ENCODE measurements at places on chromosomes 5 and 9.

DNA sequence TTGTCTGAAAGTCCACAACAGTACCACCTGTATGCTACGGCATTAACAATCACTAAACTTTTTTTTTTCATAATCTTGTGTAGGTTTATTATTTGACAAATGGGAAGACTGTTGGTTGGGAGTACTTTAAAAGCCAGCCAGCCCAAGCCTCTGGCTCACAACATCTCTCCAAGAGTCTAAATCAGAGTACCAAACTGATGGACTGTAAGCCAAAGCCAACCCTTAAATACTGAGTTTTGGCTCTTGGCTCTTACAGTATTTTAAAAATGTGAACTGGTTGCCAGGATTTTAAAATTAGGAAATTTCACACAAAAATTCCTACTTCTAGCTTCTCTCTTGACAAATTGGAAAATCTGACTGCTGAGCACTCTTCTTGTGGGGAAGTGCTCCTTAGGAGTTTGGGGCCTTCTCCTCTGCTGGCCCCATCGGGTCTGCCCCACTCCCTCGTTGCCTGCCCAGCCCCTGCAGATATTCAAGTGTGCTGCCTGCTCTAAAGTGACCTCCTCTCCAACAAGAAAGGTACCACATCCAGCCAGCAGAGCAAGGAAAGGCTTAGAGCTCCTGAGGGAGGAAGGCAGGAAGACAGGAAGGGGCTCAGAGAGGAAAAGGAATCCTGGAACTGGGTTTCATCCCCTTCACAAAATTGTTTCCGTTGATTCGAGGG lies 21.8 kb upstream of the TMOD1 start:
- DNase-seq = no peak

- no peak for DNase-seq
Observed at GRCh38 chr5:96775689-96776088, 32.1 kb downstream of the ERAP1 start.

DNA sequence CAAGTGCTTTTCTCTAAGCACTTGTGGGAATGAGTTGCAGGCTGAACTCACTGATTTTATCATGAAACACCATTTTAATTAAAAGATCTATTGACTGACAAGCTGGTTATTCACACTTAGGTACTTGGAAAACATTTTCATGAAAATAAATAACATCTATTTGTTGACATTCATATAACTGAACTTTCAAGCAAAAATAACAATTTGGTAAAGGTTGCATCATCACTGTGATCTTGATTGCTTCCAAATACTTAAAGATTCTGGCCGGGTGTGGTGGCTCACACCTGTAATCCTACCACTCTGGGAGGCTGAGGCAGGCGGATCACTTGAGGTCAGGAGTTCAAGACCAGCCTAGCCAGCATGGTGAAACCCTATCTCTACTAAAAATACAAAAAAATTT lies 6.7 kb upstream of the TENT2 start:
- DNase-seq = no peak

DNA sequence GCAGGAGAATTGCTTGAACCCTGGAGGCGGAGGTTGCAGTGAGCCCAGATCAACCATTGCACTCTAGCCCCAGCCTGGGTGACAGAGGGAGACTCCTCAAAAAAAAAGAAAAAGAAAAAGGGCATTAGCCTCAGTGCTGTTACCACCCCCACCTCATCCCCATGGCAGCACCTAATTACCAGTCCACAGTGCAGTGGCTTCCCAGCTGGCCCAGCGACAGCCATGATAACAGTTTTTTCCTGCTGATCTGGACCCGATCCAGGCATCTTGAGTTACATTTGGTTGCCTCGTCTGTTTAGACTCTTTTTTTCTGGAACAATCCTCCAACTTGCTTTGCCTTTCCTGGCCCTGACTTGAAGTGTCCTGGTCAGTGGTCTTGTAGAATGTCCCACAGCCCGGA lies 24.4 kb downstream of the NCS1 start:
- DNase-seq = no peak

DNA sequence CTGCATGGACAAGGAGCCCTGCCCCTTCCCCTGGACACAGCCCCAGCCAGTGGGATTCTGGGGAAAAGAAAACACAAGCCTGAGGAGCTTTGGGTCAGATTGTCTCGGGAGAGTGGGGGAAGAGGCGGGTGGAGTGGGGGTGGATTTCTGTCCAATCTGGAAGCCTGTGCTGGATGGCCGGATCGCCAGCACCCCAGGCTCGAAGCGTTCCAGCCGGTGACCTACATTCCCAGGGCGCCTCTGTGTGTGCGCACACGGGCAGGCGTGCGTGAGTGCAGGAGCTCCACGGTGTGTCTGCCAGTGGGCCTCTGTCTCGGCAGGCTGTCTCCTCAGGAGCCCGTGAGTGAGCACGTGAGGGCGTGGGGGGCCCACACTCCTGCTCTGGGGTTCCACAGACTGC lies 74.3 kb upstream of the DAB2IP start:
- no peak for DNase-seq

- no peak for DNase-seq
Observed at GRCh38 chr5:109956884-109957283, 267.2 kb downstream of the MAN2A1 start.

DNA sequence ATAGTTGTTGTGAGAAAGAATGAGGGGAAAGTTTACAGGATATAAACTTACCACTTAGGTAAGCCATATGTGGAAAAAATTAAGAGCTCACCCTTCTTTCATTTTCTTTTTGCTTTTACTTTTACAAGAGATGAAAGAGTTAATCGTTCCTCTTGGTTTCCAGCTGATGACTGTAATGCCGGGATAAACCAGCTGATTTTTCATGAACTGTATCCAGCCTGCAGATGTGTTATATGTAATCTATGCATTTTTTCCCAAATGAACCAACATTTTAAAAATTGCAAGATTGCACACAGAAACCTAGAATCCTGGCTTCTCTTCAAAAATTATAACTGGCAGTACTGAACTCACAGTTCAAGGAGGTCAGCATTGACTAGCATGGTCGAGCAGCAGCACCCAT lies 185.9 kb downstream of the GRIA1 start:
- DNase-seq = no peak

DNA sequence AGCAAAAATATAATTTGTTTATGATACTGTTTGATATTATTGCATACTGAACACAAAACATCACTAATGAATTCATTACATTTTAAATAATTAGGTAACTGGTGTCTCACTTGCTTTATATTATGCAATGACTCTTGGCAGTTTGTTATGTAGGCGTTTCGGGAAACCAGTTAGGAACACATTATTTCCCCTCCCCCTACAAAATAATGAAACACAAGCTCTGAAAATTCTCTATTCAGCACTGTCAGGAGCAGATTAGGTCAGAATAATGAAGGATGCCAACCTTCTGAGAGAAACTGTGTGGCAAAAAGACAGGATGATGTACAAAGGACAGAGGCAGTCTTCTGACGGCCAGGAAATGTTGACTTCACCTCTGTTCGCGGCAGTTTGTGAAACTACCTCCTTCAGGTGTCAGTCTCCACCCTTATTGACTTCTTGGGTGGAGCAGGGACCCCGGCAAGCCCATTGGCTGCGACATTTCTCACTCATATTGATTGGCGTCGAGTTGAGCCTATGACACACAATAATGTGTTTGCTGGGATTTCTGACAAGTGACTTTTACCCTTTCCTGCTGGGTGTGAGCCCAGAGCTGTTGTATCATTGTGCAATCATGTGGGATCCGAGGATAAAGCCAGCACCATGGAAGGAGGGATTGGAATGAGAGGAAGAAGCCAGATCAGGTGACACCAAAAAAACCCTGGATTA lies 33.9 kb downstream of the SH3PXD2B start:
- DNase-seq = no peak

- no peak for DNase-seq
Observed at GRCh38 chr9:135992486-135993408, 31.6 kb upstream of the UBAC1 start.

GRCh38 chr5:100900142-100900795 lies 2.8 kb downstream of the ST8SIA4 start:
- no peak for DNase-seq

DNA sequence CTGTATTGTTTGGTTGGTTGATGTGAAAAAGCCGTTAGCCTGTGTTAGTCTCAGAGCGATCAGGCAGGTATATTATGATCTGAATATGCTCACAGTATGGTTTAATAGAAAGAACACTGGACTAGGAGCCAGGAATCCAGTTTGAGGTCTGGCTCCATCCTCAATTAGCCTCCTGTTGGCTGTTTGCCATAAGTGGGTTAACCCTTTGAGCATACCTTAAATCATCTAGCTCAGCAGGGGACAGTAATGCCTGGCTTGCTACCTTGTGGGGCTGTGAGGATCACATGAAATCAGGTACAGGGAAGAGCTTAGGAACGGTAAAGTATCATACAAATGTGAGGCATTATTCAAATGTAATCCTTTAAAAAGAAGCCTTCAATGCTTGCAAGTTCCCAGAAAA lies 104.7 kb downstream of the CMYA5 start:
- DNase-seq = no peak

DNA sequence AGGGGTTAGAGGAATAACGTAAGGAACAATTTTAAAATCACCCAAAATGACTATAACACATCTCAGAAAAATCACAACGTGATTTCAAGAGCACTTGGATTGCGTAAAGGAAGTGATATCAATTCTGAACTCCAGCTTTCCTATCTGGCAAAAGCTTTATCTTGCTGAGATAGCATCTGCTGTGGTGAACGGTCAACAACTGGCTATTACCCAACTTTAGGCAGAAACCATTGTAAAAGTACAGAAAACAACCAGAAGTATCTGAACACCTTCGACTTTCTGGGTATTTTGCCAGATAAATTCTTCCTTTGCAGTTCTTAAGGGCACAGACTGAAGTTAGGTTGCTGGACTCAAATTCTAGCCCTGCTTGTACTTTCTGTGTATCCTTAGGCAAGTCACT lies 9.2 kb downstream of the ABLIM3 start:
- no peak for DNase-seq

- DNase-seq = no peak
Observed at GRCh38 chr9:129885018-129885669, 49.9 kb downstream of the USP20 start.

DNA sequence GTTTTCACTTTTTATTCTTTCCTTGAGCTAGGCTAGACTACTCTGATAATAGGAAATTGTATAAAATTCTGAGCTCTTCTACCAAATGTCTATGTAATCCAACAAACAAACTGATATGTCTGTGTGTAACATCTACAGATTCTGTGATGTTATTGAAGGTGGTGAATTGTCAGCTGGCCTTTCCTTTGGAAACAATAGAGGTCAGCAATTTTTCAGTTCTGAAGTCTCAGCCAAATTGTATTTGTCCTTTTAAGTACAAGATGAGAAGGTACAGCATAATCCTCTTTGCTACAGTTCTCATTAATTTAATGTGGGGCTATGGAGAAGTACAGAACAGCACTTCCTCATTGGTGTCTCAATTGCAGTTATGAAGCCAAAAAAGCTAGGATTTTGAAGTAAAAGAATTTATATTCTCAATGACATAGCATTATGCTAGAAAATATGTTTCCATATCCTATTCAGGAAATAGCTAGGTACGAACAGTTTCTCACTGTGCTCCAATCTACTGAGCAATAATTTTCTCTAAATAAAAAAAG lies 198.0 kb downstream of the HINT1 start:
- no peak for DNase-seq

GRCh38 chr5:152118676-152119470 lies 194.2 kb upstream of the GLRA1 start:
- no peak for DNase-seq

- DNase-seq = no peak
Observed at GRCh38 chr5:132368186-132368585, 1.3 kb upstream of the SLC22A5 start.

DNA sequence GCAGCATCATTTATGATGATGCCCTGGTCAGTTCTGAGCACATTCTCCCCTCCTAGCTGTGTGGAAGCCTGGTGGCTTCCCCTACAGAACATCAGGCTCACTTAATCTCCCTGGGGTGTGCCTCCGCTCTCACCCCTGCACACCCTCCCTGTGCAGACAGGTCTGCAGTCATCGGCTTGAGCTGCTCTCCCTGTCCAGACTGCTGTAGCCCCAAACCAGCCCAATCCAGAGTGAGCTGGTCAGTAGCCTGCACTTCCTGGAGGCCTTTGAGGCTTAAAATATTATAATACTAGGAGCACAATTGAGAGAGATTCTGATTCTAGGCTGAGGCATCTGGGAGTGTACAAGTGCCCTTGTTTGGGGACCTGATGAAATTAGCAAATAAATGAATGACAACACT lies 60.2 kb downstream of the PPARGC1B start:
- no peak for DNase-seq

- DNase-seq = no peak
Observed at GRCh38 chr5:55052383-55052931, 28.4 kb downstream of the GZMK start.

DNA sequence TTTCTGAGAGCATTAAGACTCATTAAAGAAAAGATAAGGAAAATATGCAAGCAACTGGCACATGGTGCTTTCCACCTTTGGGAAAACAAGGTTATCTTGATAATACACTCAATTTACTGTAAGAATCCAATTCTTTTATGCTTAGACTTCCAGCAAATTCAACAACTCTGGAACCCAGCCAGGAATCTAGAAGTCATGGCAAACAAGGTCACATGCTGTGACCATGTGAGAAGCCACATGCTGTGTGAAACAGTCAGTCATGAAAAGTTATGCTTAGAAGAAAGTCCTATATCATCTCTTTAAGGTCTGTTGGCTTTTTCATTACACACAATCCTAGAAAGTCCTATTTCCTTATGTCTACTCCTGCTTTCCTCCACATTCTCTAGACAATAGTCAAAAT lies 581.8 kb upstream of the C9orf72 start:
- DNase-seq = no peak

DNA sequence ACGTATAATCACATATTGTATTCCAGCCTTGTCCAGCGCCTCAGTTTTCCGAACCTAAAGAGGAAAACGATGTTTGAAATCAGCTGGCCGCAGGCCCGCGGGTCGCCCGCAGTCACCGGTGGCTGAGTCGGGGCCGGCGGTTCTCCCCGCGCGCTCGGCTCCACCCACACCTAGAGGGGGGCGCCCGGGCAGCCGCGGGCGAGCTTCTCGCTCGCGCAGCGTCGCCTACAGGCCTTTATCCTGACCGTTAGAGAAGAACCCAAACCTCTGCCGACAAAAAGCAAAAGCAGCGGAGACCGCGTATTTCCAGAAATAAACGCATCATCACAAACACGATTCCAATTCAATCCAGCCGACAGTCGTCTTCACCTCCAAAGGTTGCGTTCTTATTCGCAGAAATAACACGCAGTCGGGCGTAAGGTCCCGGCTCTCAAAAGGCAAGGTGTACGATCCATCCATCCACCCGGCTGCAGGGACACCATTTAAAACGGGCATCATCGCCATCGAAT lies 725 bp upstream of the NIPBL start:
- DNase-seq = peak; percentile 71

DNA sequence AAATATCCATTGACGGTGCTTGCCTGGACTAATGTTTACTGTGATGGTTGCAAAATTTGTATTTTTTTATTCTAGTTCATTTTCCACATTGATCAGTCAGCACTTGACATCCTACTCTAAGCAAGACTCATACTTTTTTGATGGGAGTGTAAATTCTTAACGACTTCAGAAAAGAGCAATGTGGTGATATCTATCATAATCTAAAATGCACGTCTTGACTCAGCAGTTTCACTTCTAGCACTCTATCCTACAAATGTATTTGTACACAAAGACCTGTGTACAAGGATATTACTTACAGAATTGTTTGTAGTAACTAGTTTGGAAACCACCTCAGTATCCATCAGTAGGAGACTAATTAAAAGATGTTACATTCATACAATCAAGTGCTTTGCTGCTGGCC lies 24.0 kb downstream of the NAA35 start:
- DNase-seq = no peak

Data from T-helper 9 cell (primary cell).